ENCODE measurements at places on chromosomes 16 and 17. TPM values are rescaled to one million over a fixed set of nuclear protein-coding genes. Genes with fewer than 3 reads are reported as not detected.

DNA sequence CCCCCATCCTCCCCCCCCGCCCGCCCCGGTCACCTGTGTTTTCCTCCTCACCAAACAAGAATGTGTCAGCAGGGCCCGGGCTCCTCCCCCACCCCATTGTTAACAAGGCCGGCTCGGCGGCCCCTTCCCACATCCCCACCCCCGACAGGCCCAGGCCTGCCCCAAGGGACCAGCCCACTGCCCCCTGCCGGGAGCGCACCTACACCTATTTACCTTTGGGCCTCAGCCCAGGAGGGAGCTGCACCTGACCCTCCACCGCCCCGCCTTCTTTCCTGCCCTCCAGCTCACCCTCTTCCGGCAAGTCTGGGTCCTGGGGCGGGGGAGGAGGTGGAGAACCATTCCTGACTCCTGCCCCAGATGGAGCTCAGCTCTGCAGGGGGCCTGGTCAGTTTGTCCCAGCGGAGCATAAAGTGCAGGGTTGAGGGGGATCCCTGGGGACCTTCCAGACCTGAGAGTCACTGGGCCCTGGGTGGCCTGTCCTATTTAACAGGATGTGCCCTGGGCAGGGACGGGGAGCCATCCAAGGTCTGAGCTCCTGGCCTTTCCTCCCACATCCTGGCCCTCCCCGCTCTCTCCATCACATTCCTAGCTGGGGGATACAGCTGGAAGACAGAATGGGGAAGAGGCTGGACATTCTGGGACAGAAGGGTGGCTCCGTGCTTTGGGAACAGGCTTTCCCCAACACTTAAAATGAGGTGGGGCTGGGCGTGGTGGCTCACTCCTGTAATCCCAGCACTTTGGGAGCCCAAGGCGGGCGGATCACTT is 8.3 kb downstream of the FOXJ1 start:
- H3K27me3 ChIP-seq = peaks cover 41% of the 10 kb centered on the region
- peak overlapping the region; percentile 71 for H3K27ac ChIP-seq
- peak; percentile 83 for DNase-seq
- H3K36me3 ChIP-seq = no peaks in the 10 kb centered on the region

DNA sequence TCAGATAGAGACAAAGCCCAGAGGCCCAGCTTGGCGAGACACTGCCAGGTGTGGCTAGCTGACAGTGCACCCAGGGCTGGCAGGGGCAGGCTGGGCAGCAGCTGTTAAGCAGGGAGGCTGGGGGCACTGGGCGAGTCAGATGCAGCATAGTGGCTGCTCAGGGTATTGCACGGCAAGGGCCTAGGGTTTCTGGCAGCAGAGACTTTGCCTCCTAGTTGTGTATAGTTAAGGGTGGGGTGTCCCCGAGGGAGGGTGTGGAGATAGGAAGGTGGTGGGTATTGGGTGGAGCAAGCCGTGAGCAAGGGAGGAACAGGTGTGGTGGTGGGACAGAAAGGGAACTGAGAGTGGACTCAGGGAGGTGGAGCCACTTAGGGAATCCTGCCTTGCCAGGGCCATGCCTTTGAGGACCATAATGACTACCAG is 66.0 kb downstream of the SMPD3 start:
- H3K4me3 ChIP-seq = no peak overlapping the region
- no peaks in the 10 kb centered on the region for H3K36me3 ChIP-seq
- H3K27me3 ChIP-seq = no peaks in the 10 kb centered on the region

CANT1 gene
- total RNA-seq = 39.7 TPM

- peaks cover 48% of the 10 kb centered on the region for H3K4me1 ChIP-seq
- no peaks in the 10 kb centered on the region for H3K36me3 ChIP-seq
- H3K4me3 ChIP-seq = no peak overlapping the region
- peak; percentile 62 for DNase-seq
Measured at GRCh38 chr17:7707446-7707845, 2.4 kb downstream of the EFNB3 start.

GRCh38 chr16:495127-495748 is 32.3 kb upstream of the CAPN15 start:
- no peak overlapping the region for H3K27ac ChIP-seq
- H3K36me3 ChIP-seq = peaks cover 4% of the 10 kb centered on the region
- H3K27me3 ChIP-seq = no peaks in the 10 kb centered on the region
- H3K4me3 ChIP-seq = no peak overlapping the region

All from WTC11 (cell line).